Activated T-helper 17 cell treated with anti-CD3 and anti-CD28 coated beads, Interleukin-2, amount 50 U/mL, for 72 hours (primary cell): ENCODE measurements at places on chromosomes 1 and 21.

- ATAC-seq: no peak
These were observed 37.6 kb upstream of the BTG3 start for GRCh38 chr21:17650292-17650691.

GRCh38 chr1:147851149-147851548, 51.4 kb upstream of the GJA8 start:
- ATAC-seq: peak; percentile 65

DNA sequence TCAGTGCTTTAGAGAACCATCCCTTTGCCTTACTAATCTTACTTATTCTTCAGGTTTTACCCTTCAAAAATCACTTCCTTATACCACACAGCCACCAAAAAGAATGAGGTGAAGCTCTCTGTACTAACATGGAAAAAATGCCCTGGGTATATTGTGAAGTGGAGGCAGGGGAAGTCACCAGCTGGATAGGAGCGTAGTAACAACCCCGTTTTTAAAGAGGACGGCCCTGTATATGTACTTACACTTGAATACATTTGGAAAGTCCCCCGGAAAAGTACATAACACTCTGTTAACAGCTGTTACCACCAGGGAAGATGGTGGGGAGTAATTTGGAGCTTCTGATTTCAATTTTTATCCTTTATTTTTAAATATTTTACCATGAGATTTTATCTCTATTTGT, 28.2 kb upstream of the KHDRBS1 start:
- peak; percentile 68 for ATAC-seq

GRCh38 chr1:62084310-62084890, 110.2 kb upstream of the L1TD1 start:
- no peak for ATAC-seq

GRCh38 chr1:247468481-247469140, 10.7 kb upstream of the OR2B11 start:
- no peak for ATAC-seq

DNA sequence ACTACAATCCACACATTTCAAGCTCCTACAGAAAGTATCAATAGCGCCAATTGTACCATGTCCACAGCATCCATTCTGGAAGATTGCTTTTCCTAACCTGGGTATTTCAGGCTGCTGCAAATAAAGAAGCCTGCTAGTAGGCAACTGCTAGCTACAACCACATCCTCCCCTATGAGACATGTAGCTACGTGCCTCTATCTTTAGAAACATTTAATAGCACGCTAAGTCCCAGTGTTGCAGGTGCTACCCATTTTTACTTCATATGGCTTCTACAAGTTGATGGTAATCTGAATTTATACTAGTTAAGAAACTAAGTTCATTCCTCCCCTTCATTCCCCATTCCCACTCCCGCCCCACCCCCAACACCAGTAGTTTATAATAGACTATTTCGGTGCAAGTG, 7.4 kb upstream of the AMPD1 start:
- no peak for ATAC-seq

DNA sequence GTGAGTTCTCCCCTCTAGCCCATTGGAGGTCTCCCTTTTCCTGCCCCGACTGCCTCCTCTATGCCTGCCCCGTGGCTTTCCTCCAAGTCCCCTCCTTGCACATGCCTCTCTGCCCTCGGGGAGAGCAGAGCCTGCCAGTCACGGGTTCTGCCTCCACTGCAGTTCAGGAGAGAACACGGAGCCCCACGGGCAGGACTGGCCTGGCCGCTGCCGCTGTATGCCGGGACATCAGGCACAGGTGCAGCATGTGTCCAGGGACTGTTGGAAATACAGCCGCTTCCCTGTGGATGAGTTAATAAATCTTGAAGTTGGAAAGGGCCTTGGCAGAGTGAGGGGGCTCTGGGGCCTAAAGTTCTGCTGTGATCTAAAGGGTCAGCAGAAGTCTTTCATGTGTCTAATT, 676.6 kb downstream of the MATN1 start:
- ATAC-seq: no peak

GRCh38 chr21:38082936-38083485, 166.8 kb upstream of the KCNJ6 start:
- no peak for ATAC-seq

- ATAC-seq: no peak
These were observed 55.2 kb downstream of the ATP1B1 start for GRCh38 chr1:169161496-169162194.

DNA sequence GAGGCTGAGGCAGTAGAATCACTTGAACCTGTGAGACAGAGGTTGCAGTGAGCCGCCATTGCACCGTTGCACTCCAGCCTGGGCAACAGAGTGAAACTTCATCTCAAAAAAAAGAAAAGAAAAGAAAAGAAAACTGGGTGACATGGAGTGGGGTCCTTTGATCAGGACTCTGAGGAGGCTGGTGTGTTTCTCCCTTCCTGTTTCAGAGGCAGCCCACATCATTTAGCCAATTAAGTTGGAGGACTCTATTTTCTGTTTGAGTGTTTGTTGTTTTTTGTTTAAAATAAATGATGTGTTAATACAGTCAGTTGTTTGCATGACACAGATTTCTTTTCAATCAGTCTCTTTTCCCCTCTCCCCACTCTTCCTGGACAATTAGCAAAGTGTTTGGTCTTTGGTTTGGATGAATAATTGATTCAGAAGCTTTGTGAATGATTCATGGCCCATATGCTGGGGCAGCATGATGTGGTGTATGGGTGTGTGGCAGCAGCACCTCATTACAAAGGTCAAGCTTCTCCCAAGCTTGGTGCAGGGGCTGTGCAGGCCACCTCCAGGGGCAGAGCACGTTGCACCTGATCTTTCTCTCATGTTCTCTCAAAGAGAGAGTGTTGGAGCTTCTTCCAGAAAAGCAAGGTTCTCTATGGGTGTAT, 48.8 kb downstream of the CACNA1E start:
- no peak for ATAC-seq

GRCh38 chr1:170675865-170676264, 11.9 kb downstream of the PRRX1 start:
- ATAC-seq: no peak

- ATAC-seq: no peak
These were observed 61.9 kb downstream of the GPATCH2 start for GRCh38 chr1:217569021-217569420.

GRCh38 chr1:113654883-113655282, 104.4 kb downstream of the PHTF1 start:
- no peak for ATAC-seq

DNA sequence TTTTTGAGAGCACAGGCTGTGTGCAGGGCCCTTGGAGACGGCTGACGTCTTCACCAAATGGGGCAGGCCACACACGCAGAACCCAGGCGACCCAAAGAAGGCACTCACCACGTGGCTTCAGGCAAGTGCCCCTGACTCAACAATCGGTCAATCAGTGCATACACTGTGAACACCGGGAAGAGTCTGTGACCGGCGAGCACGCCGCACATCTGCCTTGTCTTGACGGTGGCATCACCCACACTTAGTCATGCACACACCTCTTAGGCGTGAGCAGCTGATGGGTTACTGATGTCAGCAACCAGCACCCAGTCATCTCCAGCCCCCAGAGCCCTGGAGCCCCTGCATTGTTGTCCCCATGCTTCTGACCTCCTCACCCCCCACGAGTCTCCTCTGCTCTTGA, 4.9 kb upstream of the LRRC3 start:
- ATAC-seq: no peak

- ATAC-seq: no peak
These were observed 40.9 kb upstream of the SIK1 start for GRCh38 chr21:43467785-43468184.

- no peak for ATAC-seq
These were observed 18.5 kb downstream of the KCNN3 start for GRCh38 chr1:154851392-154852177.

- ATAC-seq: no peak
These were observed 22.9 kb downstream of the OVAAL start for GRCh38 chr1:180581635-180582039.

DNA sequence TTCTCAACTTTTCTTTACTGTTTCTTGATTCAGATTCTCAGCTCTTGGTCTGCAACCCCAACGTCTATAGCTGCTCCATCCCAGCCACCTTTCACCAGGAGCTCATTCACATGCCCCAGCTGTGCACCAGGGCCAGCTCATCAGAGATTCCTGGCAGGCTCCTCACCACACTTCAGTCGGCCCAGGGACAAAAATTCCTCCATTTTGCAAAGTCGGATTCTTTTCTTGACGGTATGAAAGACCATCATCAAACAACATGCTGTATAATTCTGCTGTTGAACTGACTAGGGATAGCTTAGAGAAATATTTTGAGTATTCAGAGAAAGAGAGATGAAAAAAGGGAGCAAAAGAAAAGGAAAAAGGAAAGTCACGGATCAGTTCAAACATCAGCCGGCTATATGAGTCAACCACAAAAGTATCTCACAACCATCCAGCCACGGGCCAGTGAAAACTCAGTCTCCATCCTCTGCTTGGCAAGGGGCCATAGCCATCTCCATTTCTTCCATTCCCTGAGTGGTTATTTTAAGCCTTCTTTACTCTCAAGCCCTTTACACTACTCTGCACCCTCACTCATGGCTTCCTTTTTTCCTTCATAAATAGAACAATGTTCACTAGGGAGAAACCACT, 14.1 kb downstream of the DNASE2B start:
- ATAC-seq: no peak

DNA sequence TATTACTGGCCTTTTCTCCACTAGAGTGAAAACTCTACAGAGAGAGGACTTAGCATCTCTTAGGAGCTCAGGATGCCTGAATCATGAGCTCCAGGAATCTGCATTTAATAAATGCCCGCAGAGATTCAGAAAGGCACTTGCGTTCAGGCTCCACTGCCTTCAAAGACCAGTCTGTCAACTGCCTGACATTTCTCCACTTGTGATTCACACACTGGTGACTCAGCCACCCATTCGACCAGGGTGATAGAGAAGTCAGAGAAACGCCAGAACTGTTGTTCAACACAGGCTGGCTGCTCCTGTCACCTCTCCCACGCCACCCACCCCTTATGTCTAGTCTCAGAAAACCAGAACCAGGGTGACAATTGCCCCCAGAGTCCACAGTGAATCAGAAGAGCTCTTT, 26.9 kb upstream of the LBR start:
- peak; percentile 96 for ATAC-seq

GRCh38 chr1:113394863-113395259, 4.5 kb downstream of the MAGI3 start:
- ATAC-seq: no peak

DNA sequence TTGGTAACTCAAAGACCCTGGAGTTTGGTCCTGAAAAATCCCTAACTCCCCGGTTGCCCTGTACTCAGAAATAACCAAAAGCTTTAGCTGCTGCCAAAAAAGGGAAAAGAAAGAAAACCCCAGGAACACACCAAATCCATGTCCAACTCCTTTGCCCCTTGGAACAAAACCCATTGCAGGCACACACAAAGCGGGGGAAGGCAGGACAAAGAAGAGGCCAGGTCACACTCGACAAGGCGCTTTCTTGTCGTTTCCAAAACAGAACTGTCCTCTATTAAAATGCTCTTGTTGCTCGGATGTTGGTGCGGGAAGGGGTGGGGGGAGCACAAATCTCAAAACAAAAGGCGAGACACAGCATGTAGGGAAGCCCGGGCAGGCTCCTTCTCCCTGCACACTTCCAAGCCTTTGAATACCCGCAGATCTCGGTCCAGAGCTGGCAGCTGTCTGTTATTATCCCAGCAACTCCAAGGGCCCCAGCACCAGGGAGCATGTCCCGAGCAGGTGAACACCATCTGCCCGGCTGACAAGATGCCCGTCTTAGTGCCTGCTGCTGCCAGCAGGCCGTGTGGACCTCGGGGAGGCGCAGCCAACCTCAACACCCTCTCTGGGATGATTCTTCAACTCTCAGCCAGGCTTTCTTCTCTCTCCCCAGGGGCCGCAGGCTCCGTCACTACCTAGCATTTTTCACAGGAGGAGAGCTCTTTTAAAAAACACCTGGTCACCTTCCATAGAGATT, 96.4 kb downstream of the SSBP3 start:
- no peak for ATAC-seq

GRCh38 chr1:188237573-188238348, 1409.0 kb downstream of the PLA2G4A start:
- no peak for ATAC-seq

DNA sequence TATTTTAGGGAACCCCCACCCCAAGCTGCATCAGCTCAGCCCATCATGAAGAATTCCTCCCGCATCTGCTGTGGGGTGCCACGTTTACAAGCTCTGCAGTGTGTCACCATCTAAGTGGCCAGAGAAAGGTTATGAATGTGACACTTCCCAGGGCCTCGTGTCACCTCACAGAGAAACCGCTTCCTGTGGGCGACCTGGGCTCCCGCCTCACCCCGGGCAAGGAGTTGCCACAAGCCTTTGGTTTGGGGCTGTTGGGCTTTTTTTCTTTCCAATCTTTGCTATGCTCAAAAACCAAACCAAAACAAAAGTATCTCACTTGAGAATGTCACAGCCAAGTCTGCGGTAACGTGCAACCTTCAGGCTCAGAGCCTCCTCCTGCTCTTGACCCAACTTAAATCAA, 82.1 kb upstream of the ARHGEF16 start:
- ATAC-seq: peak; percentile 76

- ATAC-seq: no peak
These were observed 58.8 kb downstream of the KCNK1 start for GRCh38 chr1:233672732-233673131.

- ATAC-seq: no peak
These were observed 5.8 kb downstream of the SLC44A3 start for GRCh38 chr1:94825936-94826335.

DNA sequence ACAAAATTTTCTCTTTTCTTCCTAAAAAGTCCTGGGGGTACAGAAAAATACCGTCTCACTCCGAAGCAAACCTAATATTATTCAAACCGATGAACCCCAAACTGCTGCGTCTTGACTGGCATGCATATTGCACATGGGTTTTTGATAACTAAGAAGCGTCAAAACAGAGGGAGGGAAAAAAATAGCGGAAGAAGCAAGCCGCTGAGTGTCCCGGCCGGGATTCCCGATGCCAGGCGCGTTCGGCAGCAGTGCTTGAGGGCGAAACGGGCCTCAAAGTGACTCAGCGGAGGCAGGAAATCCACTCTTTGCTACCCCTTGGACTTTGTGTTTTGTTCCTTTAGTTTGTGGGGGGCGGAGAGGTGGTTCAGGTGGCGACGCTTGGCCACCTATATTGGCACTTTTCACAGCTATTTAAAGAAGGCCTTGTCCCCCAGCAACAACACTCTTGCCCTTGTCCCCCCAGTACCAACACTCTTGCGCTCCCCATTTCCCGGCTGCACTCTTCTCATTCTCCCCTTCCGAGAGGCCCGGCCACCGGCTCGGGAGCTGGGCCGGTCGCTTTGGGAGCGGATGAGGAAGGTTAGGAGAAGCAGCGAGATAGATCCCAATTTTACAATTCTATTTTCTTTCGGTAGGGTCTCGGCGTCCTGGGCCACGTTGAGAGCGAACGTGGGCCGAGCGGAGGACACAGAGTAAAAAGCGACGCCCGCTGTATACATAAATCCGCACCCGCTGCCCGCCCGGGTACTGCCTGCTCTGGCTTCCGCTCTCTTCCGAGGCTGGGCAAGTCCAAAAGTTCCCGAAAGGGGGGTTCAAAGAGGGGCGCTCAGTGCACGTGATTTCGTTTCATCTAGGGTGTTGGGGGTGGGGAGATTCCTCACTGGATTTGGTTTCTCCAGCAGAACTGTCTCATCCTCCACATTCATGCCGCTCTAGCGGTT, 2.5 kb downstream of the LMX1A start:
- no peak for ATAC-seq
